ENCODE measurements at places on chromosomes 5 and 9.

DNA sequence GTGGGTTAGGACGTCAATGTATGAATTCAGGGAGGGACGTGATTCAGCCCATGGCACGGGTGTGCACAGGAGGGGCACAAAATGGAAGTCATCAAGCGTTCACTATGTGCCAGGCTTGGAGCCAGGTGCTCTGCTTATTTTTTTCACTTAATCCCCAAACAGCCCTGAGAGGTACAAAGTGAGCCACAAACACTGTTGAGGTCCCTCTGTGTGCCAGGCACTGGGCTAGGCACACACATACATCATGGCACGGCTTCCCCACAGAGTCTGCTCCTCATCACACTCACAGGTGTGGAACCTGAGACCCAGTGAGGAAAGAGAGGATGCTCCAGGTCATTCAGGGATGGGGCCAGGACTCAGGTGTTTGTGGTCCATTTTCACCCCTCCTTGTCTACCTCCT lies 68.1 kb downstream of the GALNT12 start:
- no peak for DNase-seq

GRCh38 chr9:136336156-136336870 lies 9.0 kb downstream of the GPSM1 start:
- DNase-seq, result no peak

DNA sequence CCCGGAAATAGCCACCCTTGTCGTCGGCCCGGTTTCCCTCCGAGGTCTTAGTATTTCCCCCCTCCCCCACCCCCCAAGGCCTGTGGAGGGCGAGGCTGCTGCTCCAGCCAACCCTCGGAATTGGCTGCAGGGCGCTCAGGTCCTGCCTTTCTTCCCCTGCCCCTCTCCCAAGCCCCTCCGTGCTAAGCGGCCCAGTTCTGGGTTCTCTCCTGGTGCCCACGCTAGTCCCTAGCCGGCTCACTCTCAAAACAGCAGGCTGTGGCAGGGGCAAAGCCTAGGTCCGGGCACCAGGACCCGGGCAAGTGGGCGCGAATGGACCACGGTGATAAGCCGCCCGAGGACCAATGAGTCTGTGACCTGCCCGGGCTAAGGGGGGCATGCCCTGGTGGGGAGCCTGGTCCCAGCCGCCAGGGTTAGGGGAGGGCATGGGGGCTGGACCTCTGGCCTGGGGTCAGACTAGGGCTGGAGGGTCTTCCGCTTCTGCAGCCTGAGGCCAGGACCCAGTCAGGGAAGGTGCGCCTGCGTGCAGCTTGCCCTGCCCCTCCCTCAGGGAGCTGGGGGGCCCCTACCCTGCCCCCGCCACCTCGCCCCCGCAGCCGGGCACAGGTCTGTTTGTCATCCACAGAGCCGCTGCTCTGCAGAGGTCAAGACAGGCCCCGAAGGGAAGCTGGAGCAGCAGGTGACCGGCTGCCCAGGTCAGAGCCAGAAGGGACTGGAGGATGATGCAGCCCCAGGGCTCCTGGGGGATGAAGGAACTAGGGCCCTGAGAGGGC lies 5.0 kb upstream of the IRX4 start:
- DNase-seq, result no peak

- no peak for DNase-seq
Measured at GRCh38 chr5:37575541-37576489, 196.7 kb downstream of the WDR70 start.

GRCh38 chr5:83467371-83468035 lies 4.0 kb upstream of the VCAN start:
- DNase-seq, result no peak

Data from hematopoietic multipotent progenitor cell (in vitro differentiated cells).